ENCODE measurements at places on chromosomes 5 and 9. TPM values are rescaled to one million over a fixed set of nuclear protein-coding genes. Genes with fewer than 3 reads are reported as not detected.
A peak's percentile ranks its signal among the peaks of the same experiment; 100 is the strongest.

Gene PCDHAC2
- total RNA-seq: 5.2 TPM

Gene ARID3C
- total RNA-seq: not detected

Gene GALNT12
- 1.7 TPM for total RNA-seq

Gene PCDHGB6
- total RNA-seq: 60.0 TPM

Gene FAM151B
- total RNA-seq: 2.1 TPM

Gene GABRA6
- total RNA-seq: not detected

Gene MAPKAP1
- 74.6 TPM for total RNA-seq

DNA sequence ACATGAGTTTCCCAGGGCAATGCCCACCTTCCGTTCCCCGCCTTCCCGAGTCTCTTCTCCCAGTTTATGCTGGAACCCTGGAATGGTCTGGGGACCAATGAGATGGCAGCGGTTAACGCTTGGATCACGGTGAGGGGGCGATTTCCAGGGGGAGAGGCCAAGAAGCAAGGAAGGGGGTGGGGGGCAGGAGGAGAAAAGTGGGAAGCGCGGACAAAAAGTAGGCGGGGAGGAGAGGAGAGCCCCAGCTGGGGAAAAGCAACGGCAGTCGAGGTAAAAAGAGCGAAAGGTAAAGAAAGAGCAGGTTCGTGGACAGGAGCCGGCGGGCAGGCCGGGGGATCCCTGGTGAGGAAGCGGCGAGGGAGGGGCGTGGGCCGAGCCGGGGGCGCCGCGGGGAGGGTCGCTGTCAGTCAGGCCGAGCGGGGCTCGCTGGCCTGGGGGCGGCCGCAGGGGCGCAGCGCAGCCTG lies 508 bp upstream of the SNCAIP start:
- peaks cover 39% of the 10 kb centered on the region for H3K36me3 ChIP-seq
- peaks cover 67% of the 10 kb centered on the region for H3K4me1 ChIP-seq
- H3K27me3 ChIP-seq: peaks cover 8% of the 10 kb centered on the region
- peak overlapping the region; percentile 88 for H3K27ac ChIP-seq

DNA sequence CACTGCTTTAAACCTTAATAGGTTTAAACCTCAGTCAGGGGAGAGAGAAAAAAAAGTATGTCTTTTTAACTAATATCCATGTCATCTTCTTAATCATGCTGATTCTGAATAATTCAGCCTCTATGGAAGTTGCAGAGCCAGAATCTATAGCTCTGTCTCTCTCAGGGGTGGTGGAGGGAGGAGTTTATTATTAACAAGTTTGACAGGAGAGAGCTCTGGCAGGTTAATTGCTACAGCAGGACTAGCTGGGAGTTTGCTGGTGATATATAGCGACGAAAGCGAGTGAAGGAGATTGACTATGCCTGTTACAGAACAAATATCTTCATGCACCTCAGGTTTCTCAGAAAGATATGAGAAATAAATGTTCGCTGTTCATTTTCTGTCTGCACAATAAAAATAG lies 586.4 kb downstream of the TLE4 start:
- H3K36me3 ChIP-seq: no peaks in the 10 kb centered on the region
- H3K4me1 ChIP-seq: peaks cover 15% of the 10 kb centered on the region
- no peak overlapping the region for H3K27ac ChIP-seq
- H3K27me3 ChIP-seq: no peaks in the 10 kb centered on the region
- H3K4me3 ChIP-seq: no peak overlapping the region
- no peak for DNase-seq

DNA sequence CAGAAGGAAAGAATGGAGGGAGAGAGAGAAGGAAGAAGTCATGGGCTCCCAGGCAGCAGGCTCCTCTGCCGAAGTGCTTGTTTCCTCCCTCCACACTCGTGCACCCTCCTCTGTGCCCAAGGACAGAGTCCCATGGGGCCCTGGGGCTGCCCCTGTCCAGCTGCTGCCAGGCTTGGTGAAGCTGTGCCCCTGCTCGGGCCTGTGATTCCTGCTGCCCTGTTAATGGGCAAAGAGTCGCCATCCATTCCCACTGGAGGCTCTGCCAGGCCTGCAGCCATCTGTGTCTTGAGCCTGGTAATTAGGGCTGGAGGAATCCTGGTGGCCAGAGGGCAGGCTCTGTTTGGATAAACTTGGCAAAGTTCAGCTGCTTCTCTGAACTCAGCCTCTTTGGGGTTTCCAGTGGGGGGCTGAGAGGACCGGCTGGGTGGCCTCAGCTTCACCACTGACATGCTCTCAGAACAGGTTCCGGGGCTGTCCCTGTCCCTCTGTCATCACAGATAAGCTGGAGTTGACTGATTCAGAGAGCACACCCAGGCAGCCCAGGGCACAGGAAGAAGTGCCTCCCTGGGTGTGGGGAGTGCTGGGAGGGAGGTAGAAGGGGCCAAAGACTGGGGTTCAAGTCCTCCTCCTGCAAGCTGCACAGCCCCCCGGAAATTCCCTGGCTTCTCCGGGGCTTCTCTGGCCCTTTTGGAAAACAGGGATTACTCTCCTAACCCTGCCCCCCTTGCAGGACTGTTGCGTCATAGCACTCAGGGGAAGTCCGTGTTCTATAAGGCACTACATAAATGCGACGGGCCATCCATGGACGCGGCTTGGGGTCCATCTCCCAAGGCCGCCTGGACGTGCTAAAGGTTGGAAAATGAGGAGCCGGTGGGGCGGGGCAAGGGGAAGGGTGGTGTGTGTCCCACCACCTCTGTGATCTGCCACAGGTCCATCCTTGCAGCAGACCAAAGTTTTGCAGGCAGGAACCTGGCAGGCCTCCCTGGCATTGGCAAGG lies 154.8 kb downstream of the PAX5 start:
- H3K4me1 ChIP-seq: peaks cover 3% of the 10 kb centered on the region
- peaks cover 8% of the 10 kb centered on the region for H3K27me3 ChIP-seq
- peaks cover 3% of the 10 kb centered on the region for H3K36me3 ChIP-seq
- no peak overlapping the region for H3K27ac ChIP-seq

- no peak for DNase-seq
- H3K27ac ChIP-seq: no peak overlapping the region
- H3K4me3 ChIP-seq: no peak overlapping the region
- H3K27me3 ChIP-seq: peaks cover 2% of the 10 kb centered on the region
- peaks cover 13% of the 10 kb centered on the region for H3K4me1 ChIP-seq
- no peaks in the 10 kb centered on the region for H3K36me3 ChIP-seq
Observed at GRCh38 chr9:8799206-8799605, 999.6 kb upstream of the DMAC1 start.

- H3K4me3 ChIP-seq: no peak overlapping the region
- peaks cover 21% of the 10 kb centered on the region for H3K4me1 ChIP-seq
Observed at GRCh38 chr5:173859408-173860159, 28.6 kb upstream of the CPEB4 start.

DNA sequence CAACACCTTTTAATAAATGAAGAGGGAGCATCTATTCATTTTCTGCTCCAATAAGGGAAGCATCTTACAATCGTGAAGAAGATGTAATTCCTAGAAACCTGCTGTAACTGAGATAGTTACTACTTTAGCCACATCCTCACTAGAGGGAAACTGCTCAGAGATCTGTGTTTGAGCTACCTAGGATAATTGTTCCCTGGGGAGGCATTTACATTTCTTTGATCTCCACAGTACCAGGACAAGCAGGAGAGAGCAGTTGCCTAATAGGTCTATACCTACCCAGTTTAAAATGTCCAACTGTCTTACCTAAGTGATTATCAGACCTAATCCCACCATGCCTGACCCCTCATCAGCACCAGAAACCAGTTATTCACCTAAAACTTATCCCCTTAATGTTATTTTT lies 196.9 kb downstream of the TUSC1 start:
- H3K4me3 ChIP-seq: no peak overlapping the region
- no peak for DNase-seq
- no peaks in the 10 kb centered on the region for H3K4me1 ChIP-seq

DNA sequence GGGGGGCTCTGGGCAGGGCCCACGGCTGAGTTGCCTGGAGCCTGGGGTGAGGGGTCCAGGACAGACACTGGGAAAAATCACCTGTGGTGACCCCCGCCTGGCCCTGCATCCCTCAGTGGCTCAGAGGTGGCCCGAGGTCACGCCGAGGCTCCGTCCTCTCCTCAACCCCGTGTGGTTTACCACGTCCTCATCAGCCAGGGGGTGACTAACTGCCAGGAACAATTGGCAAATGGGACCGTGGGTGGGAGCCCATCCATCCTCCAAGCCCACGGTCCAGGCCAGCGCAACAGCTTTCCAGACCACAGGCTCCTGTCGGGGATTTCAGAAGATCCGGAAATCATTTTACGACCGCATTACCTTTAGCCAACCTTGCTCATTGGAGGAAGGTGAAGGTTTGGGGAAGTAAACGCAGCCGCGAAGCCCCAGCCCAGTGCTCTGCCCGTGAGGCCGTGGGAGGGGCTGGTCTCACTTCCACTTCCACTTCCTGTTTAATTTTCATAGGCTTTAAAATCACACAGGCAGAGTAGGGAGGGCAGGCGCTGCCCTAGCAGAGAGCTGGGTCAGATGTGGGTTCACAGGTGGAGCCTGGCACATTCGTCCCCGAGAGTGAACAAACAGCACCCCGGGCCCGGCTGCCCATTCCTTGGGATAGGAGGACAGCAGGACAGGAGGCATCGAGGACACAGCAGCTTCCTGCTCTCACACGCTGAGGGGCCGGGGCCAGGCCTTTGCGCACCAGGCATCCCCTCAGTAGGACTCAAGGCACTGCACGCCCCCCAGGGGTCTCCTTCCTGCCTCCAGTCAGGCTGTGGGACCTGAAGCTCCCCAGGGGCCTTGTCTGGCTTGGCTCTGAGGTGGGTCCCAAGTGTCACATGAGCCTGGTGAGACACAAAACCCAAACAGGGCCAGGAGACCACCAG lies 19.8 kb upstream of the SLC9A3 start:
- no peak overlapping the region for H3K4me3 ChIP-seq
- peaks cover 3% of the 10 kb centered on the region for H3K27me3 ChIP-seq
- H3K36me3 ChIP-seq: no peaks in the 10 kb centered on the region
- H3K27ac ChIP-seq: no peak overlapping the region

DNA sequence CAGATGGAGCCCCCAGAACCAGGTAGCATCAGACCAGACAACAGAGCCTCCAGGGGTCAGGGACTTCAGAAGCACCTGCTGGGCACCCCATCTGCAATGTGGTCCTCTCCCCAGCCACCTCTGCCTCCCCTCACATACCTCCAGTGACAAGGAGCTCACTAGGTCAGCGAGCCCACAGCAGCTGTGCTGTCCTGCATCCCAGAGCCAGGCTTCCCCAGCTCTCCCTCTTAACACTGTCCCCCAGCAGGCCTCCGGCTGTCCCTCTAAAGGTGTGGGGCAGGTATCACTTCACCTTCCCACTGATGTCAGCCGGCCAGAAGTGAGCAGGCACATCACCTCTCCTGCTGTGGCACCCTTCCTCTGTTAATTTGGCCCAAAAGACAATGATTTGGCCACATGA lies 83.6 kb downstream of the LMX1B start:
- H3K36me3 ChIP-seq: no peaks in the 10 kb centered on the region
- H3K27ac ChIP-seq: no peak overlapping the region
- H3K27me3 ChIP-seq: peaks cover 12% of the 10 kb centered on the region
- no peaks in the 10 kb centered on the region for H3K4me1 ChIP-seq
- no peak for DNase-seq

- no peaks in the 10 kb centered on the region for H3K36me3 ChIP-seq
- H3K4me1 ChIP-seq: no peaks in the 10 kb centered on the region
- H3K4me3 ChIP-seq: no peak overlapping the region
- no peak overlapping the region for H3K27ac ChIP-seq
- no peak for DNase-seq
Observed at GRCh38 chr5:83639911-83640310, 80.7 kb downstream of the HAPLN1 start.

GRCh38 chr9:128917151-128917849 lies 3.5 kb upstream of the PHYHD1 start:
- no peak for DNase-seq
- H3K4me1 ChIP-seq: peaks cover 14% of the 10 kb centered on the region

DNA sequence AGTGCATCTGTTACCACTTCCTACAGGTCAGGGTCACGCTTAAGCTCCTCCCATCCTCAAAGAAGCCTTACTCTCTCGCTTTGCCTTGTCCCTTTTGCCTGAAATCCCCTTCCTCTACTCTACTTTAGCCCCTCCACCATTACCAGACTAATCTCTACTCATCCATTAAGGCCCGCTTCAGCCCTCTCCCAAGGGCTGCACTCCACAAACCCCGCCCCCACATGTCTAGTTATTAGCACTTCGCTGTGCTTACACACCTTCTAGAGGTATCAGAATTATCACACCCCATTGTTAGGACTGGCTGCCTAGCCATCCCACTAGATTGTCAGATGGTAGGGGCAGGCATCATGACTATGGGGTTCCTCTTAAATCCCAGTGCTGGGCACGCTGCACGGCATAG lies 565.7 kb upstream of the WWC1 start:
- H3K36me3 ChIP-seq: no peaks in the 10 kb centered on the region
- no peak overlapping the region for H3K27ac ChIP-seq
- H3K27me3 ChIP-seq: peaks cover 1% of the 10 kb centered on the region
- DNase-seq: no peak

- no peaks in the 10 kb centered on the region for H3K27me3 ChIP-seq
- H3K4me1 ChIP-seq: peaks cover 19% of the 10 kb centered on the region
- H3K27ac ChIP-seq: no peak overlapping the region
- H3K4me3 ChIP-seq: no peak overlapping the region
- no peak for DNase-seq
Observed at GRCh38 chr5:107294669-107295068, 376.1 kb downstream of the EFNA5 start.

All from endothelial cell (in vitro differentiated cells).